ENCODE measurements at places on chromosomes 5 and 9.

GRCh38 chr5:107485184-107485583 lies 185.6 kb downstream of the EFNA5 start:
- no peak for DNase-seq

GRCh38 chr5:126849101-126849678 lies 72.3 kb downstream of the LMNB1 start:
- DNase-seq = peak; percentile 30

GRCh38 chr5:169637549-169638121 lies 560 bp downstream of the DOCK2 start:
- DNase-seq = no peak

GRCh38 chr5:116420540-116420939 lies 154.1 kb downstream of the SEMA6A start:
- DNase-seq = no peak

GRCh38 chr5:148957591-148958202 lies 105.2 kb downstream of the SH3TC2 start:
- DNase-seq = no peak

- DNase-seq = no peak
Observed at GRCh38 chr5:52674815-52675545, 112.7 kb upstream of the ITGA1 start.

GRCh38 chr5:54991416-54991815 lies 6.0 kb upstream of the ESM1 start:
- DNase-seq = no peak

Measured in HuH-7.5 (cell line).